Hepatocyte (in vitro differentiated cells): ENCODE measurements at places on chromosomes 12 and 14. TPM values are rescaled to one million over a fixed set of nuclear protein-coding genes. Genes with fewer than 3 reads are reported as not detected.

DNA sequence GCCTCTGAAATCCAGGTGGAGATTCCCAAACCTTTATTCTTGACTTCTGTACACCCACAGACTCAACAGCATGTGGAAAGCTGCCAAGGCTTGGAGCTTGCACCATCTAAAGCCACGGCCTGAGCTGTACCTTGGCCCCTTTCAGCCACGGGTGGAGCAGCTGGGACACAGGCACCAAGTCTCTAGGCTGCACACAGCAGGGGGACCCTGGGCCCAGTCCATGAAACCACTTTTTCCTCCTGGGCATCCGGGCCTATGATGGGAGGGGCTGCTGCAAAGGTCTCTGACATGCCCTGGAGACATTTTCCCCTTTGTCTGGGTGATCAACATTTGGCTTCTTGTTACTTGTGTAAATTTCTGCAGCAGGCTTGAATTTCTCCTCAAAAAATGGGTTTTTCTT lies 32.0 kb downstream of the EIF2S3B start:
- no peaks in the 10 kb centered on the region for H3K4me1 ChIP-seq
- no peak overlapping the region for H3K4me3 ChIP-seq
- no peak overlapping the region for H3K27ac ChIP-seq
- no peaks in the 10 kb centered on the region for H3K36me3 ChIP-seq

DNA sequence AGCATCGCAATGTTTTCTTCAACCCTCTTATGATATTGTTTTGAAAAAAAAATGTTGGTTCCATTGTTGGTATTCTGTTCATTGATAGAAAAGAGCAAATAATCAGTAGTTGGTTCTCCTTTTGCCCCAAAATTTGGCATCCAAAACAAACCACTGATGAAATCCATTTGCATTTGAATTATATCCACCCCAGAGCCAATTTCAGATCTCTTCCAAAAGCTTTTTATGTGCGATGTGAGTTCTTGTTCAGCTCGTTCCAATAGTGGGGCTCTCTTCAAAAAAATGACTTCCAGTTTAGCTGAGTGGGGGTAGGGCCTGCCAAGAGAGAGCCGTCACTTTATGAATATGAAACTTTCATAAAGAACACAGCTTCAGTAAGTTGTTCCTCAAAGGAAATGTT lies 130.7 kb downstream of the DIO2 start:
- no peaks in the 10 kb centered on the region for H3K27me3 ChIP-seq
- H3K4me3 ChIP-seq, result no peak overlapping the region
- no peaks in the 10 kb centered on the region for H3K4me1 ChIP-seq

GRCh38 chr12:13199592-13199991 lies 3.1 kb downstream of the EMP1 start:
- H3K4me1 ChIP-seq, result peaks cover 32% of the 10 kb centered on the region
- no peak for DNase-seq
- H3K36me3 ChIP-seq, result no peaks in the 10 kb centered on the region

DNA sequence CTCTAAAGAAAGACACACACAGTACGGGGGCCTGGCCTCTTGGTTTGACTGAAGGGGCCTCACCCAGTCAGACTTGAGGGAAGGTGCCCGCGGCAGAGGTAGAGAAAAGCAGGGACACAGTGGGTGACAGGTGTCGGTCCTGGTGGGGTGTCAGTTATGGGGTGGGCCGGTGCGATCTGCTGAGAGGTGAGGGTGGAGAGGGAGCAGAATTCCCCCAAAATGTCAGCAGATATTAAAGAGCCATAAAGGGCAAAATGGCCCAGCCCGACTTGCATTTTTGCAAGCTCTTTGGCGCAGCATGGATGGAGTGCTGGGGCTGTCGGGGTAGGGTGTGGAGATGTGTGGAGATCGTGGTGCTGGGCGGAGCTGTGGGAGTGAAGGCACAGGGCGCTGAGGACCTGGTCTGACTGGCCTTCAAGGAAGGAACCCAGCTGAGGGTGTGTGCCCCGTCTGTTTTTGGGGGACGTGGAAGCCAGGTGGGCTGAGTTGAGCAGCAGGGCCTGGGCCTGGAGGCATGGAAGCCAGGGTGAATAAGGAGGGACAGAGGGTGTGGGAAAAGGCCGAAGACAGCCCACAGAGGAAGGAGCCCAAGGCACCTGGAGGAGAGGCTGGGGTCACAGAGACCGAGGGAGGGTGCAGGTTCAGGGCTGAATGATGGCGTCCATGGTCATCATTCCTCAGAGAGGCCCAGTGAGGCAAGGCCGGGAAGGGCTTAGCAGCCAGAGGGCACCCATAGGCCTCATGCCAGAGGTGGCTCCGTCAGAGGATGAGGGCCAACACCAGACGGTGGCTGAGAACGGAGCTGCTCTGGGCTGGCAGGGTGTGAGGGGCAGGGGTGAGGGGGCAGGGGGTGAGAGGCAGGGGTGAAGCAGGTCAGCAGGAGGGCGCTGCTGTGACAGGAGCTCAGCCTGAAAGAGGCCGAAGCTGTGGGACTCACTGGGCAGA lies 48.2 kb upstream of the DYNC1H1 start:
- H3K4me1 ChIP-seq, result no peaks in the 10 kb centered on the region
- no peaks in the 10 kb centered on the region for H3K27me3 ChIP-seq
- no peak overlapping the region for H3K4me3 ChIP-seq
- no peaks in the 10 kb centered on the region for H3K36me3 ChIP-seq

Gene C1S
- polyA plus RNA-seq, result 130 and 143 TPM in 2 replicates

DNA sequence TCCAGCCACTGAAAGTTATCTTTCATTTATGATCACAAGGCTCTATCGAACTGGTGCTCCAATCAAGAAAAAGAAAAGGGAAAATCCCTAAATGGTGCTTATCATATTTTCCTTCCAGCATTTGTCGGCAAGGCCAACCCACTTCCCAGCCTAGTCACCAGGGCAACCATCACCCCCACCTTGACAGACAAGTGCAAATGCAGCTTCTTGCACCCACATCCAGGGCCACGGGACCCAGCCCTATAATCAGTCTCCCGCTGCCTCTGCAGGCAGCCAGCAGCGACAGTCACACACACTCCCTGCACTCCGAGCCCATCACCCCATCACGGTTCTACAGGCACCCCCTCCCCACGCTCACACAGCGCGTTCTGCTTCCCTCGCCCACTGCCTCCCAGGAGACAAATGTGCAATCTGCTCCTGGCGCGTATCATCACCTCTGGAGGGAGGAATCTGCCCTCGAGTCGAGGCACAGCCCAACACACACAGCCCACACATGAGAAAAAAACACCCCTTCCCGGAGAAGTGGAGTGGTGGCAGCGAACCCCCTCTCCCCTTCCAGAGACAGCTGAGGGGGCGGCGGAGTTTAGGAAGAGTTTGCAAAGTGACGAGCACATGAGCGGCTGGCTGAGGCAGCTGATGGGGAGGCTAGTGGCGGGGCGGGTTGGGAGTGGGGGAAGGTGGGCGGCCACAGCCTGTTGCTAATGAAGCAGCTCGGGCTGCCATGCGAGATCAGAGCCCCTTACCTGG lies 9.3 kb upstream of the PPP4R4 start:
- DNase-seq, result no peak
- no peak overlapping the region for H3K4me3 ChIP-seq
- no peaks in the 10 kb centered on the region for H3K36me3 ChIP-seq
- H3K27ac ChIP-seq, result no peak overlapping the region

DNA sequence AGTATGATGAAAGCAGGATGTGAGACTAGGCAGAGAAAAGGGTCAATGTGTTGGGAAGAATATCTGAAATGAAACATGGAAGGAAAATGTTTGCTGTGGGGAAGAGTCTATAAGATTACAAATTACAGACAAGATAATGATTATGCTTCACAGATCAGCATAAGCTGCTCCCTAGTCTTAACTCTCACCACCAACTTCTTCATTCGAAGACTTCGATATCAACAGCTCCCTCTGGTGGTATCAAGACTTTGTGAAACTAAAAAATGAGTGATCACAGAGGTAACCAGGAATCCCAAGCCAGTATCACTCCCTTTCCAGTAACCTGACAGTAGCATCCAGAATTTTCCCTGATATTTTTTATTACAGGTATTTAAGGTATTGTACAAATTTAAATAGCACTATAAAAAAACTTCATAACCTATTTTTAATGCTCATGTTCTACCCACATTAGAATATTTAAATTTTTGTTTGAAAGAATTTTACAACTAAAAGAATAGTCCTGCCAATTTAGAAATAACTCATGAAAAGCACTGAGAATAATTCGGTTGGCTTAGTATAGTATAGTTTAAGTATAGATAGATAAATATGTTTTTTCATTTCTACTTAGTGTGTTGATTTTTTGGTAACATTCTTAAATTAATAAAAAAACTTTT lies 84.4 kb downstream of the C2CD5 start:
- peak; percentile 72 for DNase-seq
- no peaks in the 10 kb centered on the region for H3K4me1 ChIP-seq
- no peaks in the 10 kb centered on the region for H3K36me3 ChIP-seq
- H3K4me3 ChIP-seq, result no peak overlapping the region

DNA sequence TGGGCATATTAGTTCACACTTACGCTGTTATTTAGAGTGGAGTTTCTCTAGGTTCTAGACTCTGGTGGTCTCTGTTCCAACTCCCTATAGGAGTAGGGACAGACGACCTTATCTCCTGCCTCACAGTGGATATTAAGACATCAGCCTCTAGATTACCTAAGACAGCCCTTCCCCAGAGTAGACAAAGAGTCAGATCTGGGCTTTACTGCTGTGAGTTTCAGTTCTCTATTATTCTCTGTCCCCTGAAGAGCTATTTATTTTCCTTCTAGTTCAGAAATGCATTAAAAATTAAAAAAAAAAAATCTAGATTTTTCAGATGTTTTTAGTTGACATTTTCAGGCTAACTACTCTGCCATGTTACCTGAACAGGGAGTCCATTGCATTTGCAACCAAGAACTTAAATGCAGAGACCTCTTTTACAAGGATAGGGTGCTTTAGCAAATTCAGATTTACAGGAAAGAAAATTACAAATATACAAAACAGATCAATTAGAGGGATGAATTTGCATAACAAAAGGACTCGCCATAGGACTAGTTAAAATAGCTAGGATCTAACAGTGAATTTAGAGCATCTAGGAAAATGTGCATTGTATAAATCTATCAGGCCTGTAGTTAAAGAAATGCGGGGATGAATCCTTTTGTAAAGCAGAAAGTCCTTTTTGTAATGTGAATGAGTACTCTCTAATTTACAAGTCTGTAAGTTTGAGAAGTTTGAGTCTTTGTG lies 381.4 kb downstream of the APAF1 start:
- DNase-seq, result no peak
- H3K4me1 ChIP-seq, result no peaks in the 10 kb centered on the region
- H3K4me3 ChIP-seq, result no peak overlapping the region
- no peak overlapping the region for H3K27ac ChIP-seq
- no peaks in the 10 kb centered on the region for H3K36me3 ChIP-seq
- H3K27me3 ChIP-seq, result no peaks in the 10 kb centered on the region

Gene E2F7
- 2.0 and 3.9 TPM in 2 replicates for polyA plus RNA-seq

DNA sequence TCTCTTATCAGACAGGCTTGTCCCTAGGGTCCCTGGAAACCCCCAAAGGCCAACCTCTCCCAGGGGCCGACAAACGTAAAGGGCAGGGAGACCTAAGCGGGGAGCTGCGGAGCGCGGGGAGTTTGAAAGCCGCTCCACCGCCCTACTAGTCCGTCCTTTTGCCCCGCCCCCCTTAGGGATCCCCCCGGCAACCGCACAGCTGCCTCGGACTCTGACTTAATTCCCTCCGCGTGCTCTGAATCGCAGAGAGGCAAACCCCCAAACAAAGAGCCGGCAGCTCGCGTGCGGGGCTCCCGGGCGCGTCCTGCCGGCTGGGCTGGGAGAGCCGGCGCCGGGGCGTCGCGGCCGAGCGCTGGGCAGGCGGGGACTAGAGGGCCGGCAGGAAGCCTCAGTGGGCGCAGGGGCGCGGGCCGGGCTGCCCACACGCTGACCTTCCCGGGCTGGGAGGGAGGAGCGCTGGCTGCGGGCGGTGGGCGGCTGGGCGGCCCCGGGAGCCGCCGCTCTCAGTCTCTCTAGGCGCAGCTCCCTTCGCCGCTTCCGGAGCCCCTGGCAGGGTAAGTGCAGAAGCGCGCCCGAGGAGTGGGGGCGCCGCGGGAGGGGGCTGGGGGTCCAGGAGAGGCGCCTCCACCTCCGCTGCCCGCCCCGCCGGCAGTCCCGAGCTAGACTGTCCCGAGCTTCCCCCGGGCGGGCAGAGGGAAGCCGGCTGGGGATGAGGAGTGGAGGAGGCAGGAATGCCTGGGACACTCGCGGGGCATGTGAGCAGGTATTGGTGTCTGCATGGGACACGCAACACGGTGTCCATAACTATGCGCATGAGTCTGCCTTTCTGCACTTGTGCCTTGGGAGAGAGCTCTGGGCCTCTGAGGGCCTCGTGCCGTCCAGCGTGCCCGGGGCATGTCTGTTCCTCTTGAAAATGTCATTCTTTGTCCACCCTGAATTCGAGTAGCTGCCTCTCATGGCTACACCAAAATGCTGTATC lies at the start of gene TSPAN11:
TSPAN11 (plus strand) TSS at position 506 of the 979 bp plus-strand sequence. CDS start 27,244 bp downstream, outside the sequence.
- peaks cover 32% of the 10 kb centered on the region for H3K27me3 ChIP-seq
- peak within 1 kb of the TSS; percentile 51 for H3K4me3 ChIP-seq
- H3K36me3 ChIP-seq, result no peaks in the 10 kb centered on the region
- peaks cover 15% of the 10 kb centered on the region for H3K4me1 ChIP-seq
- peak; percentile 79 for DNase-seq

GRCh38 chr12:26906704-26907103 lies 31.1 kb downstream of the INTS13 start:
- H3K4me3 ChIP-seq, result no peak overlapping the region
- H3K27ac ChIP-seq, result no peak overlapping the region
- H3K36me3 ChIP-seq, result no peaks in the 10 kb centered on the region
- no peaks in the 10 kb centered on the region for H3K27me3 ChIP-seq
- no peak for DNase-seq

DNA sequence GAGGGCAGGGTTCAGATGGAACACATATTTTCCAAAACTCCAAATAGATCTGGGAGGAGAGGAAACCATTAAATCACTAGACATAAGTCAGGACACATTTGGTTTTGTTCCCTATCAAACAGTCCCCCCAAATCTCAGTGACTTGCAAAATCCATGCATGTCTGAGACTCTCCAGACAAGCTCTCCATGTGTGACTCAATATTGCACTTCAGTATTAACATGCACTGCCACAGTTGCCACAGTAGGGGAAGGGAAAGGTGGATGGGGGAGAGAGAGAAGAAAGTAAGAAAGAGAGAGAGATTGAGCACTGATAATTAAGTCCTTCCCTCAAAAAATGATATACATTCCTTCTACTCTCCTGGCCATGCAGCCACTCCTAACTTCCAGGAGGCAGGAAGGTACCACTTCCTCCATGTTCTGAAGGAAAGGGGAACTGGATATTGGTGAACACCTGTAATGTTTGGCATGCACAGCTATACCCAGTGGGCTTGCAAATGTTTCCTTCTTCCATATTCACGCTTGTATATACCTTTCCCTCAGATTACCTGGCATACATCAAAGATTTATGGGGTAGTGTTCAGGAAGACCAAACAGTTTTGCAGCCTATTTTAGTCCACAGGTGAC lies 310.0 kb downstream of the ZFP36L1 start:
- peaks cover 40% of the 10 kb centered on the region for H3K4me1 ChIP-seq
- H3K4me3 ChIP-seq, result no peak overlapping the region
- DNase-seq, result no peak

DNA sequence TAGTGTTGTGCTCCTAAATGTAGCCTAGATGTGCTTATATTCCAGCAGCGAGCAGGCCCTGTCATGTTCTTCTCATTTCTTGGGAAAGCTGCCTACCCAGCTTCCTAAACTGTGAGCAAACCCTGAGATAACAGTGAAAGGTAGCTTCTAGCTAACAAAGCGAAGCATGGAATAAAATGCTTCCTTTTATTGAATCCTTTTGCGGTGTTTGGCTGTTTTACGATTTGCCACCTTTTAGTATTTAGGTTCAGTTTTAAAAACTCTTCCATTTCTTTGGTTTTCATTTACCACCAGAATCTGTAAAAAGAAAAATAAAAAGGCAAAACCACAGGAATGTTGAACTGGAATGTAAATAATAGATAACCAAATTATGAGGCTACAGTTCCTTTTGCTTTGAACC lies 5.0 kb upstream of the PKP2 start:
- peak overlapping the region; percentile 22 for H3K27ac ChIP-seq
- no peaks in the 10 kb centered on the region for H3K36me3 ChIP-seq
- peaks cover 29% of the 10 kb centered on the region for H3K4me1 ChIP-seq
- DNase-seq, result no peak
- no peak overlapping the region for H3K4me3 ChIP-seq
- no peaks in the 10 kb centered on the region for H3K27me3 ChIP-seq

Gene RPS26
- polyA plus RNA-seq, result 245 and 252 TPM in 2 replicates
